ENCODE measurements at places on chromosomes 7 and 10. TPM values are rescaled to one million over a fixed set of nuclear protein-coding genes. Genes with fewer than 3 reads are reported as not detected.

- DNase-seq: no peak
These were observed 12.0 kb downstream of the LARP4B start for GRCh38 chr10:919481-919880.

- DNase-seq: no peak
These were observed 197.3 kb downstream of the MACC1 start for GRCh38 chr7:20019757-20020432.

ZNF282 gene
- total RNA-seq: 19.7 TPM

DNA sequence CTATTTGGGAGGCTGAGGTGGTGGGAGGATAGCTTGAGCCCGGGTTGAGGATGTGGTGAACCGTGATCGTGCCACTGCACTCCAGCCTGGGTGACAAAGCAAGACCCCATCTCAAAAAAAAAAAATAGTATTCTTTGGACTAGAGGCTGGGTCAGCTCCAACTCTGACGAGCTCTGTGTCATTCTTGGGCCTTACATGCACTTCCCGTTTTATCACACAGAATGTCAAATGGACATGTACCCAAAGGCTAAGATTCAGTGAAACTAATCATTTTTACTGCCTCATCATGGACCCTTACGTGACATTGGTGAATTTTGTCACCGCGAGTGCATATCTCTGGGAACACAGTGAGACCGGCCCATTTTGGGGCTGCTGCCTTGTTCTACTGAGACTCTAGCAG is 27.3 kb downstream of the PALD1 start:
- DNase-seq: no peak

RBM20 gene
- 1.3 TPM for total RNA-seq

DNA sequence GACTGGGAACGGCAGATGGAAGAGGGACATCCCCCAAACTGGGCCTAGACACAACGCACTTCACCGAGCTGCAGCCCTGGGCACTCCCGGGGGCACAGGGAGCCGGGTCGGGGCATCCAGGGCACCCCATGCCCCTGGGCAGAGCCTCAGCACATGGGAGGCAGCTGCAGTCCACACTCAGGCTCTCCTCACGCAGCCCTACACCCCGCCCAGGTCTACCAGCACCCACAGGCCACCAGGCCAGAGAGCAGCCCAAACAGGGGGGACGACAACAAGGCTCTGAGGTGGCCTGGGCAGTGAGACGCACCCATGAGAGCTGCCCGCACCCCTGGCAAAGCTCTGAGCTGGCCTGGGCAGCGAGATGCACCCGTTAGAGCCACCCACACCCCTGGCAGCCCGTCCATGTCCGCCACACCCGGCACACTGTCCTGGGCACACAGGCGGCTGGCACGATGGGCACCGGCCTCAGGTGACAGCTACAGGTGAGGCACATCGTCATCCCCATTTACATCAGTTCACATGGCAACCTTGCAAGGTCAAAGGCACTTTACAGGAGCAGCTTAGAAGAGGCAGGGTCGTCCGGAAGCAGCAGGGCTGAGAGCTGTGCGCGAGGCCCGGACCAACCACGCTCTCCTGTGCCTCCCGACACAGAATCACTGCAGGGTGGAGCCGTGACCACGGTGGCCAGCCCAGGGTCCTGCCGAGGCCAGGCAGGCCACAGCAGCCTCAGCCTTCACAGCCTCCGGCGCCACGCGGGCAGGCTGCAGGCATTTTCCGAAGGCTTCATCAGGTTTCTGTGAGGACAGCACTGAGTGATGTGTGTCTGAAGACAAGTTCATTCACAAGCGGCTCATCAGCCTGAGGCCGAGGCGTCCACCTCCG is 228.6 kb downstream of the MAD1L1 start:
- no peak for DNase-seq

GRCh38 chr10:119100434-119101238 is 3.3 kb upstream of the DENND10 start:
- no peak for DNase-seq

GRCh38 chr10:42734536-42734935 is 48.1 kb upstream of the BMS1 start:
- DNase-seq: peak; percentile 24

GRCh38 chr10:4474829-4475228 is 351.2 kb upstream of the AKR1E2 start:
- DNase-seq: no peak

- DNase-seq: no peak
These were observed 55.8 kb downstream of the NEURL1 start for GRCh38 chr10:103549349-103549685.

CPA4 gene
- total RNA-seq: not detected

- no peak for DNase-seq
These were observed 5.3 kb upstream of the LRRC61 start for GRCh38 chr7:150317748-150318444.

GRCh38 chr7:97873606-97874005 is 1.4 kb upstream of the ASNS start:
- no peak for DNase-seq

DNA sequence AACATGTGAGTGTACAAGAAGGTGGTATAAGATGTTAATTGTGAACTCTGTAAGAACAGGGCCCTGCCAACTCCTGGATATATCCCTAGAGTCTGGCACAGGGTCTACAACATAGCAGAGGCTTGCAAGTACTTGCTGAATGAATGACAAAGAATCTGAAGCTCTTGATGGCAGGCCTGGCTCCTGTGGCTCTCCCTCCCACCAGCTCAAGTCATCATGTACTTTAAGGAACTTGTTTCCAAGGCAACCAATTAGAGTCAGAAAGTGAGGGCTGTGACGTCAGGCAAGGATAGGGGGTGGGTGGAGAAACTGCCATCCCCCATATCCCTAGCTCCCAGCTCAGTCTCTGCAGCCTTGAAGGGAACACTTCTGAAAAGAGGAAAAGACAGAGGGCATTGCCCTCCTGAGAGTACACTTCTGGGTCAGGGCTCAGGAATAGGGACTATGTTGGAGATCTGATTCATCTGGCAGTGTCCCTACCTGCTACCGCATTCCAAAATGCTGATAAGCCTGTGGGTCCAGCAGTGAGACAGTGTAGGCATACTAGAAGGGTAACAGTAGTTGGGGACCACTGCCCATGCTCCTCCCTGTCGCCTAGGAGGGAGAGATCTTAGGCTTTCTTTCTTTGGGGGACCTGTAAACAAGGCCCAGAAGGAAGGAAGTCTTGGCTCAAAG is 34.6 kb upstream of the BTRC start:
- DNase-seq: no peak

DNA sequence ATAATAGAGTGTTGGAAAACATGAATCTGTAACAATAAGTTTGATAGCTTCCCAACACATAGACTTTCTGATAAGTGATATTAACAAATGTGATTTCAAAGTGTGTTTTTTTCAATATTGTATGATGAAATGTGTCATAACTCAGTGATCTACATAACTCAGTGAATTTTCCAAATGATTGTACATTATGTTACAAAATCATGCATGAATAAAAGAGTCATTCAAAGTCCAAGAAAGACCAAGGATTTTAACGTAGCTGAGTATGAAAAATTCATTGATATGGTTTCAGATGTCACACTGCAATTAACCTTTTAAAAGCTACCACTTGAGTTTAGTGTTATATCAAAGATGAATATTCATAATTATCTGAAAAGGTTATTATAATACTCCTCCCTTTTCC is 111.2 kb downstream of the MYOF start:
- DNase-seq: no peak

GRCh38 chr7:36506820-36507219 is 117.2 kb downstream of the ANLN start:
- no peak for DNase-seq

GRCh38 chr10:94111367-94111766 is 117.6 kb downstream of the PLCE1 start:
- DNase-seq: no peak

FAM25G gene
- total RNA-seq: not detected

GRCh38 chr7:148983200-148984146 is 44.8 kb downstream of the PDIA4 start:
- no peak for DNase-seq

NEUROG3 gene
- not detected for total RNA-seq

- no peak for DNase-seq
These were observed 6.8 kb downstream of the ORAI2 start for GRCh38 chr7:102439963-102440795.

- DNase-seq: no peak
These were observed 241.5 kb upstream of the PITRM1 start for GRCh38 chr10:3413937-3414666.

GRCh38 chr10:74223755-74224529 is 72.9 kb downstream of the ADK start:
- DNase-seq: no peak

DNA sequence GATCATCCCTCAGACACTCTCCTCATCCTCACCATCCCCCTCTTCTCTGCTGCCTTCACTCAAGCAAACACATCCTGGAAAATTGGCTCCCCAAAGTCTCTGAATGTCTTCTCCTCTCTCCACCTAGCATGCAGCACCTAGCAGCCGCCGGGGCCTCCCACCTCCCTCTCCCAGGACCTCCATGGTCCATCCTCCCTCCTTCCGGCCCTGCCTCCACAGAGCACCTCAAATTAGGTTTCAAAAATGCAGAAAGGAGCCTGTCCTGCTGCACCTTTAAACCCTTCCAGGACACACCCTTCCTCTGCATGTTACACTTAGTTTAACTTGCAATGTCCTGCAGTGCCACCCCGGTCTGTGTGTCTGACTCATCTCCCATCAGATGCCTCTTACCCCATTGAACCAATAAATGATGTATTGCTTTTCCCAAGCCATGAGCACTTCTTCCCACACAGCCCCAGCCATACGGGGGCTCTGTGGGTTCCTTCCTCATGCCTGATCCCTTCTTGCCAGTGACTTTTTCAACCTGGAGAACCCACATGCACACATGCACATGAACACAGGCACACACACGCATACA is 582.5 kb upstream of the MGMT start:
- no peak for DNase-seq

- no peak for DNase-seq
These were observed 71.8 kb downstream of the MTPN start for GRCh38 chr7:135905355-135905754.

DNA sequence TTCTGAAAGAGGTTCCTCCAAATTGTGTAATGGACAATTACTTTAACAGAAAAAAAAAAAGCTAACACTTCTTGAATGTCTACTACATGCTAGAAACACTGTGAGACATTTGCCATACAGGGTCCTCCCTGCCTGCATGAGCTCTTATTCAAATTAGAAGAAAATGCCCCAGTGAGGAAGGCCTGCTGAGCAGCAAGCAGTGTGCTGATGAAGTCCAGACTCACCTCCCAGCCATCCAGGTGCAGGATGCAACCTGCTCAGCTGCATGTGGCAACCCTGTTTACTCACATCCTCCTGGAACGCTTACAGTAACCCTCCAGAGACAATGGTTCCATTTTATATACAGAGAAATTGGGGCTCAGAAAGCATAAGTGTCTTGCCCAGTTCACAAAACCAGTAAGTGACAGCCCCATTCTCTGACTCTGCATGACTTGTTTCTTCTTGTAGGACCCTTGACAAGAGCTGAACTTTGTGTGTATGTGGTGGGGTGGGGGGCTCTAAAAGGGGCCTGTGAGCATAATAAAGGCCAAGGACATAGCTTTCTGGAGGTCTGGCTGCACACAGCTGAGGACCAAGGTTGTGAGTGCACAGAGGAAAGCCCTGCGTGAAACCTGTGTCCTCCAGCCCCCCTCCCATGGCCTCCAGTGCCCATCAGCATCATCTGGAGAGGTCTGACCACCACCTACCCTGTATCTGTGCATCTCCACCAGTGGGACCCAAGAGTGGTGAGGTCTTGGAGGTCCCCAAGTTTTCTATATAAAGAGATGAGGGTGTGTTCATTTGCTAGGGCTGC is 387.8 kb downstream of the GRID1 start:
- no peak for DNase-seq

- DNase-seq: no peak
These were observed 10.7 kb downstream of the C10orf90 start for GRCh38 chr10:126659750-126660149.

- DNase-seq: no peak
These were observed 20.8 kb upstream of the PTF1A start for GRCh38 chr10:23171232-23171876.

DNA sequence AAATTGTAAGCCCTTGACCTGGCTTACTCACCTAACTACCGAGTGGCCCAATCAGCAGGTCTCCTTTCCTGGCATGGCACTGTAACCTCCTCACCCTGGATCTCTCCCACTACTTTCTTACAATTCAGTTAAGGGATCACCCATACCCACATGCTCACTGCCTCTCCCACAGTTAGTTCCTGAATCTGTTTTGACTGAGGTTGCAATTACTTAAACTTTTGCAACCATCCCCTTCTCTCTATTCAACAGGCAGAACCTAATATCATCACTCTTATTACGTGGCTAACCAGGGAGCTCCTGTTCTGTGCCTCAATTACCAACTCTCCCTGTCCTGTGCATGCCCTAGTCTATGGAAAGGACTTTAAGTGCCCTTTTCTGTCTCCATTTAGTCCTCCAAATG is 84.2 kb upstream of the IKZF1 start:
- DNase-seq: no peak

- no peak for DNase-seq
These were observed 81.6 kb upstream of the DNAJB6 start for GRCh38 chr7:157255201-157255606.

- no peak for DNase-seq
These were observed 91.3 kb downstream of the CACNB2 start for GRCh38 chr10:18231480-18231879.

- no peak for DNase-seq
These were observed 2.0 kb upstream of the TSPAN14 start for GRCh38 chr10:80452069-80452468.

SFTPA1 gene
- not detected for total RNA-seq

- DNase-seq: no peak
These were observed 365.1 kb downstream of the BBS9 start for GRCh38 chr7:33494474-33494873.

Data from tibial nerve (tissue), 4 donors.